CD4-positive, alpha-beta T cell treated with Interferon gamma for 1 hour (primary cell): ENCODE measurements at places on chromosomes 2 and 18.
A peak's percentile ranks its signal among the peaks of the same experiment; 100 is the strongest.

- DNase-seq, result peak; percentile 2
These were observed 69.5 kb downstream of the ANTXR1 start for GRCh38 chr2:69082430-69082997.

DNA sequence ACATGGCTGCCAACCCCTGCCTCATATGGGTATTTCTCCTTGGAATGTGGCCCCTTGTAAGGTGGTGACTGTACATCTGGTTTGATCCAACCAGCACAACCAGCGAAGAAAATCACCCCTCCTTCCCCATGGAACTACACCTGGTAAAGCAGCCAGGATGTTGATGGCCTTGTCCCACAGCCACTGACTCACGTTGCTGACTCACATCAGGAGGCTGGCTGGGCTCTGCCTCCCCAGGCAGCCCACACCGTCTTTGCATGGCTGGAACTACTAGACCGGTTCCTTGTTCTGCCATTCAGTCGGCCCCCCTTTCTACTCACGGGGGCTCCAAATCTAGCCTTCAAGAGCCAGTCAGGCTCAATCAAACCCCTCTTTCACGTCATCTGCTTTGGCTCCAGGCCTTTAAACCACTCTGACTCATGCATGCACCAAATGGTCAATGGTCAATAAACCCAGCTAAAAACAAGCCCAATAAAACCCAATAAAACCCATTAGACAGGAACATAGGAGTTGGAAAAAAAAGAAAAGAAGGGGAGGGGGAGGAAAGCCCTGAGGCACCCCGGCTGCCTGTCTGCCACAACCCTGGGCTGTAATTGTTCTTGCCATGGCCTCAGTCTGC lies 114.8 kb downstream of the PLB1 start:
- DNase-seq, result no peak

GRCh38 chr18:1104181-1104881 lies 199.7 kb downstream of the ADCYAP1 start:
- no peak for DNase-seq

- DNase-seq, result no peak
These were observed 30.6 kb downstream of the ORC4 start for GRCh38 chr2:147989809-147990403.

DNA sequence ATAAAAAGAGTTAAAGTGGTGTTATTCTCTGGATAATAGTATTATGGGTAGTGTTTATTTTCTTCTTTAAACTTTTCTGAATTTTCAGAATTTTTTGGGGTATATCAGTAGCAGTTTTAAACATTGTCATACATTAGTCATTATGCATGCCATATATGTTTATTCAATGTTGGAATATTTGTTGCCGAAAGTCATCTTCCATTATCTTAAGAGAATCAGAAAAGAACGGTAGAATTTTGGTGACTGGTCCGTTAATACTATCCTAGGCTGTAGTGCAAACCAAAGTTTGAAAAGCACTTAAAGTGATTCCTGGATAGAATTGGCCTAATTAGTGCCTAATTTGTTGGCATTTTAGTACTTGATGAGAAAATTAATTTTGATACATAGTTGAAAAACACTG lies 244.1 kb downstream of the PHLPP1 start:
- DNase-seq, result no peak
